ENCODE measurements at places on chromosomes 5 and 9.

DNA sequence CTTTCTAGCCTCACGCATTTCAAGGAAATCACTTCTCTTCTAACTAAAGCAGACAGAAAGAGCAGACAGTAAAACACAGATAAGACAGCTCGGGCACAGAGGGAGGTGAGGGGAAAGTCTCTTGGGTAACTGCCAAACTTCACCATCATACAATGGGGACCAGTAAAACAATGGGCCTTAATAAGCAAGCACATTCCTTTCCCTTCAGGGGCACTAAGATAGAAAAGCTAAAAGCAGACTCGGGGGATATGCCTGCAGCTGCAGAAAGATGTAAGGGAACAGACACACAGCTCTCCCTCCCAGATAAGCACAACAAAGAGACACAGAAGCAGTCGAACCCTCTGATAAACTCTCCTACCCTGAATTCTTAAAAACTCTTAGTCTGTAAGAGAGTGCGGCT is 15.6 kb upstream of the CKS2 start:
- no peak for DNase-seq

DNA sequence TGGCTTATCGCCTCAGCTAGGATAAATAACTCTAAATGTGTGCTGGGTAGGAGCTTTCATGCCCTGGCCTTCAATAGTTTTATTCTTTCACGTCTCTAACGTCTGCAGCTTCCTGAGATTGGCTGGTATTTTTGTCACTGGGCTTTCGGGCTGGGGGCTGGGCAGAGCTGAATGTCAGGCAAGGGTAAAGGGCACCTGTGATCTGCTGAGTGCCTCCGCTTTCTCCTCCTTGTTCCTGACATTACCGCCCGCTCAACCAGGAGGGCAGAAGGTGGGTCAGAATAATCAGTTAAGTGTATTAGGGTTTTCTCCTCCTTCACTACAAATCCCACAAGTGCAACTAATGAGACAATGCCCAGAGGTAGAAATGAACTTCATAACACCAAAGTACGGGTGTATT is 216.6 kb downstream of the TSSK1B start:
- no peak for DNase-seq

DNA sequence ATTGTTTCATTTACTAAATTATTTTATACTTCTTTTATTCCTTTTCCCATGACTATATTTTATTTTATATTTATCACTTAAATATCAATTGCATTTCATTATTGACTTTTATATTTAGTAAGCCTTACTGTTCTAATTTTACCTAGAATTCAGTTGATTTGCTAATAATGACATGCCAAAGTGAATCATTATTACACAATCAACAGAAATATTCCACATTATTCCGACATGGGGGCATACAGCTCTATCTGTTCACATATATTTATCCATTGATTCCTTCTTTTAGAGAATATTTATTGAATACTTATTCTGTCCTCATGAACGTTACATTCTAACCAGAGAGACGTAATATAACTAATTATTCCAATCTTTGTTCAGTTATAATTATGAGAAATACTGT is 221.8 kb downstream of the DOCK8 start:
- no peak for DNase-seq

DNA sequence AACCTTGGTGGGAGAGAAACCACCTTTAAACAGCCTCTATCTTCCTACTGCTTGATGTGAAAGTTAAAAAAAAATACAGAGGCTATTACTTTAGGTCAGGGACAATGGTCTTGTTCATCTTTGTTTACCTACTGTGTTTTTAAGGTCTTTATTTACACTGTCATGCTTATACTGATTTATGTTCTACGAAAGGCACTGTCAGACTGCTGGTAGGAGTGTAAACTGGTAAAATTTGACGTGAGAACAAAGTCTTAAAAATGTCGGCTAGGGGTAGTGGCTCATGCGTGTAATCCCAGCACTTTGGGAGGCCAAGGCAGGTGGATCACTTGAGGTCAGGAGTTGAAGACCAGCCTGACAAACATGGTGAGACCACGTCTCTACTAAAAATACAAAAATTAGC is 42.1 kb upstream of the ELOVL7 start:
- DNase-seq, result no peak

DNA sequence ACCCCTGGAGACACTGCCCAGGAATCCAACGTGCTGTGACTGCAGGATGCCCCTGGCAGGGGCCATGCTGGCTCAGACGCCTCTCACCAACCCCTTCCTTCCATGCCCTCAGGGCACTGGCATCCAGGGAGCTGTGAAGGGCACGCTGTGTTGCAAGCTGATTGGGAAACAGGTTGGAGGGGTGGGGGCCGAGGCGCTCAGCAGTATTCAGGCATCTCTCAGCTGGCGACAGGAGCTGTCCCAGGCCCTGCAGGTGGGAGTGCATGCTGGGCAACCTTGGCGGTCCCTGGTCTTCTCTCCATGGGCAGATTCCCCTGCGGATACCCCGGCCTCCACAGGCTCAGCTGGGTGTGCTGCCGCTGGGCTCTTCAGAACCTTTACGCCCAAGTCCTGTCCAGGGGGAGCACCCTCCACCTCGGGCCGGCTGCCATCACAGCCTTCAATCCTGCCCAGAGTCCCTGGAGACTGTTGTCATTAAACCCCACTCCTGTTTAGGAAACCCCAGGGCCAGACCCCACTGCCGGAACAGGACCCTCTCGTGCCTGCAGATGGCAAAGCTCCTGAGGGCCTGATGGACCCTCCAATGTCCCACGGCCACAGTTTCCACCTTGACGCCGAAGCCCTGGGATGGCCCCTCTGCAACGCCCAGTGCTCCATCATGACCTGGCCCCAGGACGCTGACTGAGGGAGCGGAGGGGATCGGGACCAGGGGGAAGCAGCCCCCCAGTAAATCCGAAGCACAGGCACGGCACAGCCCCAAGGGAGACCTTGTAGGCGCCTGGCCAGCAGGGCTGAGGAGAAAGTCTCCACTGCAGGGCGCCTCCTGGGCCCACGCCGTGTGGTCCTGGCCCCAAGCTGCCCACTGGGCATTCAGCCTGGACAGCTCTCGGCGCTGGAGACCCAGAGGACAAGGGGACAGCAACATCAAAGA is 9.3 kb downstream of the TPPP start:
- DNase-seq, result no peak

DNA sequence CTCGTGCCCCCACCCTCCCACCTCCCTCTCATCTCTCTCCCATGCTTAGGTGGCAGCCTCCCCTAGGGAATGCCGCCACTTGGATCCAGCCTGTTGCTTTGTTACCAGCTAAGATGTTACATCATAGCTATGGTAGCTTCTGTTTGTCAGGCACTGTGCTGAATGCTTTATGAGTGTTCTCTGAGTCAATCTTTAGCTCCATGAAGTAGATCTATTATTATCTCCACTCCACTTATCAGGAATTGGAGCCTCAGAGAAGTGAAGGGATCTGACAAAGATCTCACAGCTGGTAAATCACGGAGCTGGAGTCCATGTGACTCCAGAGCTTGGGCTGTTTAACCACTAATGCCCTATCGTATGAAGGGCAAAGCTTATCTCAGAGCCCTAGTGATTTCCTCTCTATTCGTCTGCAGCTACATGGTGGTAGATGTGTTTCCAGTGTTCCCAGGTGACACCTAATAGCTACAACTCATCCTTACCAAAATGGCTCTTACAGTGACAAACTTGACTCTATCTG is 54.1 kb downstream of the GARNL3 start:
- no peak for DNase-seq

DNA sequence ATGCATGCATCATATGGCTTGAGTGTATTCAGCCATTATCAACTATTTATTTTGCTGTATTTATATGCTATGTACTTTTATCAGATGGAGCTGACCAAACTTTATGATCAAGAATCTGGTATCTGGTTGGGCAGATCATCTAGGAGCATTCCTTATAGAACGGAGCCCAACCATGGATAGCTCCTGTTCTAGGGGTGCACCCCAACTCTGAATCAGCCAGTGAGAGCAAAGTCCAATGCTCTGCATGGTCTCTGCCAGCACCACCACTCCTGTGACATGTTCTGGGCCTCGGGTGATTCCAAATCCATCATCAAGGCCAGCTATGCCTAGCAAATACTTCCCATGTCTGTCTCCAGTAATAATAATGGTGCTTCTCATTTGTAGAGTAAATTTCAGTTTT is 517.5 kb downstream of the AGTPBP1 start:
- DNase-seq, result no peak

- DNase-seq, result no peak
Measured at GRCh38 chr5:92470770-92471169, 1087.7 kb upstream of the ARRDC3 start.

DNA sequence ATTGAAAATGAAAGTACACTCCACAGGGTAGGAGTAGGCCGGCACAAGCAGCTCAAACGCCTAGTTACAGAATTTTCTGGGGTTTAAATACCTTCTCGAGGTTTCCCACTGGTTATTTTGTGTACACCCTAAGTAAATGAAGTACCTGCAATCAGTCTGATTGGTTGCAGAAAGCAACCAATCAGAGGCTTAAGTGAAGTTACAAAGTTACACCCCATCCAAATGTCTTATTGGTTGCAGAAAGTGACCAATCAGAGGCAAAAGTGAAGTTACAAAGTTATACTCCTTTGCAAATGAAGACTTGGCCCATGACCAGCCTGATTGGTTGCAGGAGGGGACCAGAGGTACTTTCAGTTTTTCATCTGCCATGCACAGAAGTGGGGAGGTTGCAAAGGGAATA is 33.2 kb upstream of the ERAP2 start:
- no peak for DNase-seq

All from NCI-H1930 (cell line).